ENCODE measurements at places on chromosomes 2 and 18. TPM values are rescaled to one million over a fixed set of nuclear protein-coding genes. Genes with fewer than 3 reads are reported as not detected.

GRCh38 chr2:102149644-102150455 lies 7.3 kb downstream of the IL1R1 start:
- peaks cover 81% of the 10 kb centered on the region for H3K4me1 ChIP-seq
- peaks cover 19% of the 10 kb centered on the region for H3K36me3 ChIP-seq
- H3K27me3 ChIP-seq: no peaks in the 10 kb centered on the region
- DNase-seq: no peak

- no peaks in the 10 kb centered on the region for H3K27me3 ChIP-seq
- DNase-seq: no peak
- H3K27ac ChIP-seq: no peak overlapping the region
- H3K4me1 ChIP-seq: no peaks in the 10 kb centered on the region
Measured at GRCh38 chr2:161905389-161906046, 168.5 kb downstream of the DPP4 start.

The MOGAT1 gene
- total RNA-seq: not detected

DNA sequence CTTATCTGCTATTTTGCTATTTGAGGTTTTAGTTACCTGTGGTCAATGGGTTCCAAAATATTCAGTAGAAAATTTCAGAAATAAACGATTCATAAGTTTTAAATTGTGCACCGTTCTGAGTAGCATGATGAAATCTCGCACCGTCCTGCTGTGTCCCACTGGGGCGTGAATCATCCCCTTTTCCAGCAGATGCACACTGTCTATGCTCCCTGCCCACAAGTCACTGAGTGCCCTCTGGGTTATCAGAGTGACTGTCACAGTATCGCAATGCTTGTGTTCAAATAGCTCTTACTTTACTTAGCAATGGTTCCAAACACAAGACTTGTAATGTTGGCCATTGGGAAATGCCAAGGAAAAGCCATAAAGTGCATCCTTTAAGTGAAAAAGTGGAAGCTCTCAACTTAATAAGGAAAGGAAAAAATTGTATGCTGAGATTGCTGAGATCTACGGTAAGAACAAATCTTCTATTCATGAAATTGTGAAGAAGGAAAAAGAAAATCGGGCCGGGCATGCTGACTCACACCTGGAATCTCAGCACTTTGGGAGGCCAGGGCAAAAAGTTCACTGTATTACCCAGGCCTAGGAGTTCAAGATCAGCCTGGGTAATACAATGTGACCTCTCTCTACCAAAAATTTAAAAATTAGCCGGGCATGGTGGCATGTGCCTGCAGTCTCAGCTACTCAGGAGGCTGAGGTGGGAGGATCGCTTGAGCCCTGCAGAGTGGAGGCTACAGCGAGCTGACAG lies 13.3 kb downstream of the COL4A3 start:
- no peak overlapping the region for H3K4me3 ChIP-seq
- no peaks in the 10 kb centered on the region for H3K27me3 ChIP-seq
- no peaks in the 10 kb centered on the region for H3K36me3 ChIP-seq
- no peak for DNase-seq
- no peak overlapping the region for H3K27ac ChIP-seq

DNA sequence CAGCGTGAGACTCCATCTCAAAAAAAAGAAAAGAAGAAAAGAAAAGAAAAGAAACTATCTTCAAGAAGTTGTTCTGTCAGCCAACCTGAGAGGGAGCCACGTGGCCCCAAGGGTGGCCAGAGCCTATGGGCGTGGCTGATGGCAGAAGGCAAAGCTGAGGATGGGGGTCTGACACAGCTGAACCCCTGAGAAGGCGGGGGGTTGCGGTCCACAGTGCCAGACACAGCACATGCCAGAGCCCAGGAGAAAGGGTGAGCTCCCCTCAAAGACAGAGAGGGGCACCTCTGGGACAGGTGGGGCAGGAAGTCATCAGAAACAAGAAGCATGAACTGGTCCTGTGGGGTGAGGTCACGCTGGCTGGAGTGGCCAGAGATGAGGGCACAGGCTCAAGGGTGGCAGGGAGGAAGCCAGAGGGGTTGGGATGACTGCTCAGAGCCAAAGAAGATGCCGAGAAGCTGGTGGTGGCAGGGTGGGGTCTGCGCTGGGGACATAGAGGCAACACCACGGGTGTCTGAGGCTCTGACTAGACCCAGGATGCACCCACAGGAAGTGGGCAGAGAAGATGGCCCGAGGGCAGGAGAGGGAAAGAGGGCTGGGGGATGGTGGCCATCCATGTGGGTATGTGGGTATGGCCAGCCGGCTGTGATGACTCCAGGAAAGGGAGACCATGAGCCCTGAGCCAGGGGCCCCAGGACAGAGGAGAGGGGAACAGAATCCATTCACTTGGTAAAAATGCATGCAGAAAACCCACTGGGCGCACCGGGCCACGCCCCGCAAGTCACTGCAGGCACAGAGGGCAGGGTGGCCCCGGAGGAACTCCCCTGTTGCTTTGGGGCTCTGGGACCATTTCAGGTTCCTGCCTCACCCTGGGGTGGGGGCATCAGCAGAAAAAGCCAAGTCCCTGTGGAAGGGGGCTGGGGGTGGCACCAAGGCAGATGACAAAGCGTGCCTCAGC lies 8.4 kb downstream of the KIF1A start:
- H3K4me3 ChIP-seq: no peak overlapping the region
- no peak for DNase-seq
- H3K27ac ChIP-seq: no peak overlapping the region
- no peaks in the 10 kb centered on the region for H3K36me3 ChIP-seq
- H3K27me3 ChIP-seq: no peaks in the 10 kb centered on the region

The ALK gene
- total RNA-seq: 0.74 TPM

The IDH1 gene
- 47.4 TPM for total RNA-seq

DNA sequence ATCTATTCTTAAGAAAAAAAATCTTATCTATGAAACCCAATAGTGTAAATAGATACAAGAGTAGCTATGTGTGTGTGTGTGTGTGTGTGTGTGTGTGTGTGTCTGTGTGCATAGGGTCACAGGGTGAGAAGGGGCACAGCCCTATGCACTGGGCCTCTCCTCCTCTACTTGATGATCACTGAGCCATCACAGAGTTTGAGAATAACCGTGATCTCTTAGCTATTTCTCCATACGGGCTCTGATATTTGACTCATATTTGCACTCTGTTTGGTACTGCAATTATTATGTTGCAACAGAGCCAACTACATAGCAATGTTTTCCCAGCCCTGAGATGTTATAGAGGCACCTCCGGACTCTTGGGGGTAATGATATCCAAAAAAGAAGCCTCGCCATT lies 28.8 kb upstream of the SLC40A1 start:
- no peaks in the 10 kb centered on the region for H3K36me3 ChIP-seq
- DNase-seq: no peak
- peak overlapping the region; percentile 15 for H3K27ac ChIP-seq
- no peaks in the 10 kb centered on the region for H3K27me3 ChIP-seq
- H3K4me1 ChIP-seq: peaks cover 39% of the 10 kb centered on the region
- H3K4me3 ChIP-seq: no peak overlapping the region

GRCh38 chr2:190466819-190467446 lies 58.8 kb downstream of the MFSD6 start:
- no peaks in the 10 kb centered on the region for H3K36me3 ChIP-seq
- no peak overlapping the region for H3K4me3 ChIP-seq
- peaks cover 54% of the 10 kb centered on the region for H3K4me1 ChIP-seq
- no peaks in the 10 kb centered on the region for H3K27me3 ChIP-seq
- DNase-seq: no peak

DNA sequence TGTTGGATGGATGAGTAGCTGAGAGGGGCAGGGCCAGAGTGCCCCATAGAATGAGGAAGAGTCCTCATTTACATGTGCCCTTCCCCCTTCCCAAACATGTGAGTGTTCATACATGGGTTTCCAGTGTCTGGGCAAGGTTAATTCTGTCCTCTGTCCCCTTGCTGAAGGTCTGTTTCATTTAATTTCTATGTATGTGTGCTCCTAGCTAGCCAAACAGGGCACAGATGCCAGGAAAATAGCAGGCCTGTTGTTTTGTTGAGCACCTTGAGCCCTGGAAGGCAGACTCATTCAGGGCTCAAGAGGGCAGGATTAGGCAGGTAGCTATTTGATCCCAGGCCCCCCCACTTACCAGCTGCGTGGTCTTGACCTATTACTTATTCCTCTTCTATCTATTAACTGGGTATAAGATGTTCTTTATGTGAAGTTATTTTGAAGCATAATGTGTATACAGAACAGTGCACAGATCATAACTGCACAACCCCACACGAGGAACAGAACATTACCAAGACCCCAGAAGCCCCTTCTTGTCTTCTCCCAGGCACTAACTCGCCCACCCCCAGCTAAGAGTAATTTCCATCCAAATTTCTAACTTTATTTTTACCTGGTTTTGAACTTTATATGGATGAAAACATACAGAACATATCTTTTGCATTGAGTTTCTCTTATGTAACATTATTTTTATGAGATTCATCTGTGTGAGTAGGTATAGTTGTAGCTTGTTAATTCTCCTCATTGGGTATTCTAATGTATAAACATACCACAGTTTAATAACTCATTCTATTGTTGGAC lies 164.3 kb downstream of the RPIA start:
- H3K27me3 ChIP-seq: no peaks in the 10 kb centered on the region
- DNase-seq: no peak
- no peaks in the 10 kb centered on the region for H3K36me3 ChIP-seq
- no peaks in the 10 kb centered on the region for H3K4me1 ChIP-seq

DNA sequence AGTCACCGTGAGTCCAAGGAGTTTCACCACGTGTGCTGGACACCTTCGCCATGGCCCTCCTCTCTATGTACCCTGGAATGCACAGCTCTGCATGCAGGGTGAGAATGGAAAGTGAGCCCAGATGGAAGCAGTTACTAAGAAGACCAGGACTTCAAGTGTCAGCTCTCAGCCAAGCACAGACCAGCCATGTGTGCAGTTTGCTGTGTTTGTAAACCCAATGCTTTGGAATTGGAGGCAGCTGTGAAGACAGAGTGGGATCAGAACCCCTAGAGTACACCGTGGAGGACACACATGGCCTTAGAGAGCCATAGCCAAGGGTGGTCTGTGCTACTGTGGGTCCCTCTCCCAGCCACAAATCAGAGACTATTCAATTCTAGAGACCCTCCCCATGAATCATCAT lies 655.5 kb upstream of the ID2 start:
- DNase-seq: no peak
- H3K4me3 ChIP-seq: no peak overlapping the region
- H3K27ac ChIP-seq: no peak overlapping the region
- no peaks in the 10 kb centered on the region for H3K27me3 ChIP-seq

DNA sequence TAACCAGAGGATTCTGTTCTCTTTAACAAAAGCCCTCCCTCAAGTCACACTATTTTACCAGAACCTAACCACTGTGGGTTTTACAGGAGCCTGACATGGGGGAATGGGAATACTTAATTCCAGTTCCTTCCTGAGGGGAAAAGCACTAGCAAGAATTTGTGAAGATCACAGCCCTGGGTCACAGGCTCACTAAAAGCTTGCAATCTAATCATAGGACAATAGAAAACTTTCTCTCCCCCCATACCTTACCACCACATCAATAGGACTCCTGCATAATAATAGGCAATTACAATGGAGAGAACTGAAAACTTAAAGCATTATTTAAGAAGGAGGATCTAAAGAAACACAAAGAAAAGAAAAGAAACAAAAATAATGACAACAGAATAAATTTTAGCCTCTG lies 225.8 kb upstream of the ZNF804A start:
- no peaks in the 10 kb centered on the region for H3K36me3 ChIP-seq
- H3K27ac ChIP-seq: no peak overlapping the region
- no peak for DNase-seq
- no peaks in the 10 kb centered on the region for H3K4me1 ChIP-seq
- H3K27me3 ChIP-seq: no peaks in the 10 kb centered on the region

DNA sequence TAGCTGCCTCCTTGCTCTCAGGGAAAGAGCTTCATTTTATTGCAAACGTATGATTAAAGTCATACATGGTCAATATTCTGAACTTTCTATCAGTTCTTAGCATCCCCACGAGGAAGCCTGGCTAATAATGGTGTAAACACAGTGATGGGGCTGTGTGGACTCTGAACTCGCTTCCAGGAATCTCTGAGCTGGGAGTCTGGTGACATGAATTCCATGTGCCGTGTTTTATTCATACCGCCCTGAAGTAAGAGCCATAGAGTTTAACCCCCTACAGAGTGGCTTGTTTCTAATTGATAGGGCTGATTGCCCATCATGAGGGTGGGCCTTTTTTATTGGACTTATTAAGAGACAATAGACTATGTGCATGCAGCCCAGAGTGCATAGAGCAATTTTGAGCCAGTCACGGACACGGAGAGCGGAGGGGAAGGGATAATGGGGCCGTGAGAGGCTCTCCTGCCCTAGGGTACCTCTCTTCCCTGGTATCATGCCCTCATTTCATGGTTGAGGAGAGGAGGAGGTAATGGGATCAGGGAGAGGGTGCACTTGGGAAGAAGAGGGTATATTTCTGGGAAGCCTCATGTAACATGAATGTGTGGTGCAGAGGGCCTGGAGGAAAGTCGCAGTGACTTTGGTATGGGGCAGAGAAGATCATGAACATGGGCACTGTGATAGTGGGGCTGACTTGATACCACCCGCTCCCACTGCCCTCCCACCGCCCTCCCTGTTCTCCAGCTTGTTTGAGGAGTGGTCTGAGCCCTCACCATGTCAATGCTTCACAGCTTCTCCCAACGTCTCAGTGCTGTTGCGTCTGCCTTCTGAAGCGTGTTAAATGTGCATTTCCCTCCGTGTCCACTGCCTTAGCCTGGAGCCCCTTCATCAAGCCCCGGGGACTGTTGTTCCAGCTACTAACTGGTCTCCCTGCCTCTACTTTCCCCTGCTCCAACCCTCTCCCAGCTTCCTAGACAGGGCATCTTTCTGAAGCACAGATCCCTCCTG lies 73.2 kb downstream of the IL1R2 start:
- H3K27me3 ChIP-seq: no peaks in the 10 kb centered on the region
- no peaks in the 10 kb centered on the region for H3K36me3 ChIP-seq
- no peak for DNase-seq
- peak overlapping the region; percentile 95 for H3K27ac ChIP-seq
- H3K4me1 ChIP-seq: peaks cover 54% of the 10 kb centered on the region
- H3K4me3 ChIP-seq: peak overlapping the region; percentile 17

DNA sequence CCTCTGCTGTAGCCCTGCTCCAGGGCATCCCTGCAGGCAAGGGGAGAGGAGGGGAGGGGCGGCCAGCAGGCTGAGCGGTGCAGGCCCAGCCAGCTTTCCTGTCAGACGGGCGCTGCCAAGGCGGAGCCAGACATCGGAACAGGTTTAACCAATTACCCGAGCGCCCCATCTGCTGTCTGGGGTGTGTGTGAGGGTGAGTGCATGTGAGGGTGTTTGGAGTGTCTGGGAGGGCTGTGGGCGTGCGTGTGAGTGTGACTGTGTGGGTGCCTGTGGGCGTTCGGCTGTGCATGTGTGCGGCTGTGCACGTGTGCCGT lies 20.0 kb downstream of the EMX1 start:
- no peaks in the 10 kb centered on the region for H3K36me3 ChIP-seq
- no peak overlapping the region for H3K27ac ChIP-seq
- H3K4me1 ChIP-seq: peaks cover 10% of the 10 kb centered on the region
- no peak for DNase-seq
- H3K27me3 ChIP-seq: no peaks in the 10 kb centered on the region
- H3K4me3 ChIP-seq: no peak overlapping the region

GRCh38 chr2:66437691-66438497 lies 3.0 kb downstream of the MEIS1 start:
- no peaks in the 10 kb centered on the region for H3K36me3 ChIP-seq
- no peak for DNase-seq
- peaks cover 9% of the 10 kb centered on the region for H3K4me1 ChIP-seq
- H3K27me3 ChIP-seq: no peaks in the 10 kb centered on the region

GRCh38 chr2:134217924-134218323 lies 35.9 kb upstream of the MGAT5 start:
- H3K36me3 ChIP-seq: no peaks in the 10 kb centered on the region
- H3K4me1 ChIP-seq: peaks cover 14% of the 10 kb centered on the region
- H3K27me3 ChIP-seq: no peaks in the 10 kb centered on the region
- no peak overlapping the region for H3K27ac ChIP-seq
- H3K4me3 ChIP-seq: no peak overlapping the region
